ENCODE measurements at places on chromosomes 5 and 9.

- no peak for DNase-seq
Measured at GRCh38 chr5:53355316-53355715, 125.1 kb upstream of the FST start.

GRCh38 chr9:136724772-136725171 lies 12.4 kb downstream of the DIPK1B start:
- DNase-seq = no peak

- DNase-seq = no peak
Measured at GRCh38 chr9:16884373-16884772, 13.9 kb upstream of the BNC2 start.

DNA sequence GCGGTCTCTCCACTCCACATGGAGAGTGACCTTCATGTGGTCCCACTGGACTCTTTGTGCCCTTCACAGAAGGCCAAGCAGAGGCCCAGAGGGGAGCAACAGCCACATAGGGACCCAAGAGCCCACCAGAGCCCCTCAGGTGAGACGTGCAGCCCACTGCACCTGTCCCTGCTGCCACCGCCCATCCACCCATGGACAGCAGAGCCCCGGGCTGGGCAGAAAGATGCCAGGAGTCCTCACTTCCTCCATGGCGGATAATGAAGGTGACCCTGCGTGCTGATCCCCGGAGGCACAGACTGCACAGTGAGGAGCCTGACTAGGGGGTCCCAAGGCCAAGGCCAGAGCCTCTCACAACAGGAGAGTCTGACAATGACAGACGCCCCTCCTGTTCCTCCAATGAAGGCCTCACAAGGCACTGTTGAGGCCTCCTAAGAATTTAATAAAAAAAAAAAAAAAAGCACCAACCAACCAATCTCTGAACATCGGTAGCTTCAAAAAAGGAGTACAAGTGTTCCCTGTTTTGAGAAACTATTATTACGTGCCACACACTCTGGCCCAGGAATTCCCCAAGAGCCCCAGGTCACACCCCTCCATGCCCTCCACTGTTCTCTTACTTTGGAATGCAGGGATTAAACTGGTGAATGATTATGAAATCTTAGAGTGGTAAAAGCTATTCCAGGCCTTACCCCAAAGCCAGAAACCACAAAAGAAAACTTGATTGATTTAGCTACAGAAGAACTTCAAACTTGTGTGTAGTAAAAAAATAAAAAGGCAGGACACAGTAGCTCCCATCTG lies 2.8 kb upstream of the PPP1R26 start:
- no peak for DNase-seq

DNA sequence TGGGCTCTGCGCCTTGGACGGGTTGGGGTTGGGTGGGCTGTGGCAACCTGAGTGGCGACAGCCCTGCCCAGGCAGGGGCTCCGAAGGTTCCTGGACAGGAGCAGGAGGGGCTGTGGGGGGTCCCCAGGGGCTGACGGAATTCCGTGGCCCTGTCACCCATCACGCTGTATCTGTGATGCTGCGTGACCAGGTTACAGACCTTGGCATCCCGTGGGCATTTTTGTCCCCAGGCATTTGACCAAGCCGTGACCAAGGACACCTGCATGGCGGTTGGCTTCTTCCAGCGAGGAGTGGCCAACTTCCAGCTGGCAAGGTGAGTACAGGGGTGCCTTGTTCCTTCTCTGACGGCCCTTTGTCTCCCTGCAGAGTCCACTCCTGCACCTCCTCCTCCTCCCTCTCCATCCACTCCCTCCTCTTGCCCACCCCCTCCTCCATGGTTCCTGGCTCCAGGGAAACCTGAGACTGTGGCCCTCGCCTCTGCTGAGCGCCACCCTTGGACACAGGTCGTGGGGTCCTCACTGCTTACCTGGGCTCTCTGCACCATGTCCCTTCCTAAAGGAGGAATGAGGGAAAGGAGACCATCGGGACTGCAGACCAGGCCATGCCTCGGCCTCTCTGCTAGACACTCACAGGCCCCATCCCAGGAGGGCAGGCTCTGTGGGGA lies 3.0 kb downstream of the NOXA1 start:
- DNase-seq = no peak

- no peak for DNase-seq
Measured at GRCh38 chr5:174694611-174695010, 29.8 kb upstream of the MSX2 start.

- DNase-seq = no peak
Measured at GRCh38 chr9:113998114-113998513, 80.0 kb downstream of the AMBP start.

DNA sequence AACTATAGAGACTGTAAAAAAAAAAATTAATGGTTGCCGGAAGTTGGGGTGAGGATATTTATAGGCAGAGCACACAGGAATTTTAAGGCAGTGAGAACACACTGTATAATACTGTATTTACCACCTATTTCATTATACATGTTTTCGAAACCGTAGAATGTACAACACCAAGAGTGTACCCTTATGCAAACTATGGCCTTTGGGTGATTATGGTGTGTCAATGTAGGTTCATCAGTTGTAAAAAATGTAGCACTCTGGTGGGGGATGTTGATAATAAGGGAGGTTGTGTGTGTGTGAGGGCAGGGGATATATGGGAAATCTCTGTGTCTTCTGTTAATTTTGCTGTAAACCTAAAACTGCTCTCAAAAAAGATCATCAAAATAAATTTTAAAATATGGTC lies 791.7 kb upstream of the CDH10 start:
- DNase-seq = no peak

- DNase-seq = peak; percentile 34
Measured at GRCh38 chr9:91101611-91102168, 260.0 kb downstream of the AUH start.

- DNase-seq = no peak
Measured at GRCh38 chr5:22079566-22079965, 773.6 kb downstream of the CDH12 start.

DNA sequence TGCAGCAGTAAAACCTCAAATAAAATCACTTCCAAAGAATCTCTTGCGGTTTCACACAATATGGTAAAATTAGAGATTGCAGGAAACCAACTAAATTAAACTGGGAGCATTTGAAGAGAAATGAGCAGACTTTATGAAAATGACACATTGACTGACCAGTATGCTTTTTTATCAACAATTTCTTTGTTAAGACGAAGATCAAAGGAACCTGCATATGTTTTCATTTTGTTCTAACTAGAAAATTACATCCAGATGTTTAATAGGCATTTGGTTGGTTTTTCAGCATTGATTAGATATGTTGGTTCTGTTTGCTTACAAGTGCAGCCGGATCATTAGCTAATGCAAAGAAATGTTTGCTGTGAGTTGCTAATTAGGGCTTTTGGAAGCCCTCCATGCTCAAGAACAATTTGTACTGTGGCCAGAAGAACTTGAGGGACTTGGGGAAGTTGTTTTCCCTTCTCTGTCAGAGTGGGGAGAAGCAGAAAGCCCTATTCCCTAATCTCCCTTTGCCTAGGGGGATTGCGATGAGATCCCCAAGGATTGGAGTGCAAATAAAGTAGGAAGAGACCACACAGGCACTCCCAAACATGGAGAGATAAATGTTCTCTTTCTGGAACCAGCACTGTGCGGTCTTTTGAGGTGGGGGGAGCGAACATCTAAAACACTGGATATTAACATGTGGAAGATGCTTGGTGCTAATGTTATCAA lies 4.5 kb upstream of the TLE1 start:
- no peak for DNase-seq

GRCh38 chr5:81409896-81410295 lies 16.0 kb upstream of the ACOT12 start:
- no peak for DNase-seq
